ENCODE measurements at places on chromosomes 13 and 19.
A peak's percentile ranks its signal among the peaks of the same experiment; 100 is the strongest.

DNA sequence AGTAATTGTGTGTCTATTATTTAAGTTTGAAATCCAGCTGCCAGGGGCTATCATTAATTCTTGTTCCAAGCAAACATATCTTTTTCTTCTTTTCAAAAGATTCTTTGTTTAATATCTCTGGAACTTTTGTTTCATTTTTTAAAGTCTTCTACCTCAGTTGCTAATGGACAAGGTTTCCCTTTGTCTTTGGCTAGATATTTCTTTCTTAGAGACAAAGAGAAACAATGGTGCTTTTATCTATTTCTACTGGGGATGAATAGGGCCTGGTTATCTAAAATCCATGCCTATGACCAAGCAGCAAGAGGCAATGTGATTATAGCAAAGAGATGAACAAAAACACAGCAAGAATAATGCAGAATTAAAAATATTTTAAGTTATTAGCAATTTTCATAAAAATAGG lies 661.3 kb upstream of the KLF12 start:
- DNase-seq = no peak

- DNase-seq = peak; percentile 63
These were observed 111.9 kb downstream of the KCNRG start for GRCh38 chr13:50126993-50127725.

DNA sequence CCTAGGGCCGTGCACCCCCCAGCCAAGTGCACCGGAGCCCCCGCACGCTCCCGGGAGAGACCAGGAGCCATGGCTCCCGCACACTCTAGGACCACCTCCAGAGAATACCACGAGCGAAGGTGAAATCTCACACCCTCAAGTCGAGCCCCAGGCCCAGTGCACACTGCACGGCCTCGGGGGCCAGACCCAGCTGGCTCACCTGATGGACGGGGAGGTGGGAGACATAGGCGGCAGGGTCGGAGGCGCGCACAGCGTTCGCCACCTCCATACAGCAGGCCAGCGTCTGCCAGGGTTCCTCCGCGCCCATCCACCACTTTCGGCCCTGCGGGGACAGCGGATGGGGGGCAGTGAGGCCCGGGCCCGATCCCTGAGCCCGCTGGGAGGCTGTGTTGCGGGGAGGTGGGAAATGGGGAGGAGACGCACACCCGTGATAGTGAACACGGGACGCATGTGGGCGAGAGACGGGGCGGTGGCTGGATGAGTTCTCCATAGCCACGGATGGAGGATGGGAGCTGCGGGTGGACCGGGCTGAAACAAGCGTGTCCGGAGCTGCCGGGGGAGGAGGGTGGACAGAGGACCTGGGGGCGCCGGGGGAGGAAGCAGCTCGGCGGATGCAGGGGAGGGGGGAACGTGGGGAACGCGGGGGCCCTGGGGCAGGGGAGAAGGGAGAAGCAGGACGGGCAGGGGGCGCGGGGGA lies 13.0 kb downstream of the POLRMT start:
- DNase-seq = no peak

GRCh38 chr19:47826800-47827199 lies 5.1 kb downstream of the CRX start:
- no peak for DNase-seq
